ENCODE measurements at places on chromosomes 1 and 21.

DNA sequence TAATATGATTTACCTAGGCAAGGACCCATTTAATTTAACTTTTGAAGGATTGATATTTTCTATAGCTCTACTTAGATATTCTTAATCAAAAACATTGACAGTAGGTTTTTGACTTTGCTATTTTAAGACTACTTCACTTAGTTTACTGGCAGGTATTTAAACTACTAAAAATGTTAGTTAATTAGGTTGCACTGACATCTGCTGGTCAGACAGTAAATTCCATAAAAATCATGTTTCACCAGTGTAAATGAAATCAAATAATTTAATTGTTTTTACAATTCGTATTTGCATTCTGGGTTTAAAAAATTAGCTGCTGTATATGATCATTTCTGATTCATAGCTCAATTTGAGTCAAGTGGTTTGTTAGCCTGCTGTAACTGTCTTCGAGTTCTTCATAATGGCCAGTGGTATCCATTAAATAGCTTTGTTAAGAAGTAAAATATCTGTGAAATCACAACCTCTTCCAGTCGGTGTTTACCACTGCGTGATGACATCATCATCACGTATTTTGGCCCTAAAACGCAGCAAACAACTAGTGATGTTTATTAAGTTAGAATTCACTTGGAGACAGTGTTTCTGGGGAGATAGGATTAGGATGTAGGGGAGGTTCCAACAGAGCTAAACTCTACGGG, 26.2 kb downstream of the EXTL2 start:
- DNase-seq, result no peak

DNA sequence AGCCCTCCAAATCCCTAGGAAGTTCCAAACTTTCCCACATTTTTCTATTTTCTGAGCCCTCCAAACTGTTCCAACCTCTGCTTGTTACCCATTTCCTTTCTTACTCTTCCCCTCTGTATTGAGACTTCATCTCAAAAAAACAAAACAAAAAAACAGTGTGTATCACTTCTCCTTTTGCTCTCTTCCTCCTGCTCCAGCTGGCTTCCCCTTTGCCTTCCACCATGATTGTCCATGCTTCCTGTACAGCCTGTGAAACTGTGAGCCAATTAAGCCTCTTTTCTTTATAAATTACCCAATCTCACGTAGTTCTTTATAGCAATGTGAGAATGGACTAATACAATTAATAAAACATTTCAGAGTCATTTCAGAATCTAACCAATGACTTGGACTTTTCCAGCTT, 69.6 kb upstream of the KRTAP19-8 start:
- no peak for DNase-seq

- peak; percentile 90 for DNase-seq
Measured at GRCh38 chr1:54764133-54764921, at the start of gene PARS2. Gene PARS2, minus strand, starts transcription at chr1:54764523. Its CDS starts 5,362 bp downstream, at chr1:54759161.

DNA sequence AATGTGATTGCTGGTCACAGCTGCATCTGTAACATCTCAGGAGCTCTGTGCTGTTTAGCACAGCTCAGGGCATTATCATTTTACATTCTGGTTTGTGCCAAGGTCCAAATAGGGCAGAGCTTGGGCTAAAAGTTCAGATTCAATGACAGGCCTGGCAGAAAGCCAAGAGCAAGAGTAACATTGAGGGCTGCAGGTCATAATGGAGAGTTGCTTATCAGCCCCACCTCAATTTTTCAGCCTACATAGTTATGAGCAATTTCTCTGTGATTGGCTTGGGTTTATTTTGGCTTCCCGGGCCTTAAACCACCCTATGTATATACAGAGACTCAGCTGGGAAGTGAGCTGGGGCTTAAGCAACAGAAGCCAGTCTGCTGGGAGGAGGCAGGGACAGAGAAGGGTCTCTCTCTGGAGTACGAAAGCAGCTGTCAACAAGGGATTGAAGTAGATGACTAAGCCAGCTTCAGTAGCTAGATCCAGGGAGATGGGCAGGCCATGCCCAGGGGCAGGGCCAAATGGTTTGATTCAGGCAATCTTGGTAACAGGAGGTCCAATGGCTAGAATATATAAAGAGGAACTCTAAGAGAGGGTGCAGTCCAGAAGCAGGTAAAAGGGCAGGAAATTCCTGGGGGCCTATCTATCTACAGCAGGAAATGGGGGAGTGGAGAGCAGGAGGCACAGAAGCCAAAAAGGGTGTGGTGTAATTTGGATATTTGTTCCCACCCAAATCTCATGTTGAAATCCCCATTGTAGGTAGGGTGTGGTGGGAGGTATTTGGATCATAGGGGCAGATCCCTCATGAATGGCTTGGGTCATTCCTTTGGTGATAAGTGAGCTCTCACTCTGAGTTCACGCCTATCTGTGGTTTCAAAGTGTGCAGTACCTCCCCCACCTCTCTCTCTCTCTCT, 49.0 kb downstream of the BRINP2 start:
- no peak for DNase-seq

DNA sequence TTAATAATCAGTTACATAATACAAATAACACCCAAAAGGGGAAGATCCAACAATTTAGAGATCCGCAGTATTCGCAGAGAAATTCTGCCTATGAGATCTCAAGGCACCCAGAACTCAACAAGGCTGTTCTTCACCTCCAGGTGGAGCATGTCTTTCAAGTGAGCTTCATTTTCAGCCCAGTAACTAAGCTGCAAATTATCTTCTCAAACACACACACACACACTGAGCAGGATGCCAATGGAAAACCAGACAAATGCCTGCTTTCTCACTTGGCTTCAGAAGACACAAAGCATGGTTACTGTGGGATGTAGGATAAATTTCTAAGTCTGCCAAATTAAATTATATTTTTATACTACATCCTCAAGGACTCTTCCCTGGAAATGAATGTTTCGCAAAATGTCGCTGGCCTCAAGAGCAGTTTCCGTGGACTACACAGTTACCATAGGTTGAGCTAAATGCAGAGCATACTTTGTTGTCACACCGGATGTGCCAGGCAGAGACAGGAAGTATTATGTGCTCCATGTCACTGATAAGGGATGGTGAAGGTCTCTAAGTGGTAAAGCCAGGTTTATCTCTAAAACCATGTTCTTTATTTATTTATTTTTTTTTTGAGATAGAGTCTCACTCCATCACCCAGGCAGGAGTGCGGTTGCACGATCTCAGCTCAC, 30.3 kb downstream of the UBR4 start:
- DNase-seq, result peak; percentile 44

DNA sequence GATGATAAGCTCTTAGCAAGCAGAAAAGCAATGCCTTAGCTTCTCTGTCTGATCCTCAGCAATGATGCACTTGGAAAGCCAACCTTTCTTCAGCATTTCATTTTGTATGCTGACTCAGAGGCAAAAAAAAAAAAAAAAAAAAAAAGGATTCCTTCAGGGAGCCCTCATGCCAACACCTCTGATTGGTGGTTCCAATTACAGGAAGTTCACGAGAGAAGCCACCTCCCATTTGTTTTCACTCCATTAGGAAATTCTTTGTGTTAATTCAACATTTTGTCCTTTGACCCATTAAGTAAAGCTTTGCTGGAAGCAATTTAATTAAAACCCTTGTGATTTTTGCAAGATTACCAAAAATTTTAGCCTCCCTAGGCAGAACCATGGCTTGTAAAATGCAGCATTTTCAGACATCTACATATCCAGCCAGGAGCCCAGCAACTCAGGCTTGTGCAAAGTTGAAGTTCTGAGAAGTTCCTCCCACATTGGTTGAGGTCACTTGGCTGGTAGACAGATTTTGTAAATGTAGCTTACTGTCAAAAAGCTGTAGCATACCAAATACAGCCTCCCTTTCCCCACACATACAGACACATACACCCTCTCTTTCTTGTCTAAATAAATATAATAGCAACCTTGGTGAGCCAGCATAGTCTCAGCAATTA, 27.1 kb upstream of the VTCN1 start:
- no peak for DNase-seq

GRCh38 chr1:201399352-201400126, 415 bp upstream of the LAD1 start:
- no peak for DNase-seq

DNA sequence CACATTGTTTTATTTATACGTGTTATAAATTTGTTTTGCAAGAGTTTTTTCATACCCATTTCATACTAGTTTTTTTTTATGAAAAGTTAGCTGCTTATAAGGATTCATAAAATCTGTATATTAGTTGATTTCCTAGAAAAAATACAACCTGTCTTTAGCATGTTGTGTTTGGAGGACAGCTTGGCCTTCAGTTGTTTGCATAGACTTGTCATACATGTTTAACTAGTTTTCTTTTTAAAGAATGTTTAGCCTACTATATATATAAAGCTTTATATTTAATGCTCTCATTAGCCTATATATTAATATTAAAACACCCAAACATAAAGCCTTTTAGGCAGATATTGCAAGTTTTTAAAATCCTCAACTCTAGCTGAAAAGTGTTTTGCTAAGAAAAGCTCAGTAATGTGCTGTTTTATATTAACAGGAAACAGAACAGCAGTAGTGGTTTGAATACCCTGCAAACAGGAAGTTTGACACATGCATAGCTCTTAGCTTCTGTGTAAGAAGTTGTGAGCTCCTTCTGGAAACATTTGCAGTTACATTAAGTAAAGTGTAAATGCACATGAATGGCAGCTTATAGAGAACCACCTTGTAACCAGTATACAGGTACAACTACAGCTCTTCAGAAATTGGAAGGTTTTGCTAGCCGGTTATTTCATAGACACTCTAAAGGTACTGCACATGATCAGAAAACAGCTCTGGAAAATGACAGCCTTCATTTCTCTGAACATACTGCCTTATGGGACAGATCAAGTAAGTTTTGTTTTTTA, at the start of gene PRKACB:
TSS of gene PRKACB (plus strand) at position 476 of the 770 bp plus-strand sequence. CDS start at position 567, 91 bp downstream.
- DNase-seq, result no peak

DNA sequence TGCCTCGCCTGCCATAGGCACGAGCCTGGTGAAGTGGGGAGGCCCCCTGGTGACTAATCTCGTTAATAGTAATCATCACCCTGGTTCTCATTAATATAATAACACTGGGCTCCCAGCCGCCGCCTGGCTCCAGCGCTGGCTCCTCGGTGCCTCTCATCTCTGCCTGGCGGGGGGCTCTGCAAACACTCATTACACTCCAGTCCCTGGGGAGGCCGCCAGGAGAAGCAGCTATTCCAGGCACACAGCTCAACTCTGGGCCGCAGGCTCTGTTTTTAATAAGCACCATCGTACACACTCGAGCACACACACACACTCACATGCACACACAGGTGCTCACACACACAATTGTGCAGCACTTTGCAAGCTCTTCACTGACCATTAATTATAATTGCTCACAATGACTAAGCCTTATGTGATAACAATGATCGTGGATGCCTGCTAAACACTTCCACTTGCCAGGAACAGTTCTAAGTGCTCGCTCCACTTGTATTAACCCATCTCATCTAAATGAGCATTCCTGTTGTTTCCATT, 52.2 kb downstream of the SDC3 start:
- no peak for DNase-seq

- DNase-seq, result no peak
Measured at GRCh38 chr1:15154480-15155036, 1.0 kb downstream of the TMEM51 start.

DNA sequence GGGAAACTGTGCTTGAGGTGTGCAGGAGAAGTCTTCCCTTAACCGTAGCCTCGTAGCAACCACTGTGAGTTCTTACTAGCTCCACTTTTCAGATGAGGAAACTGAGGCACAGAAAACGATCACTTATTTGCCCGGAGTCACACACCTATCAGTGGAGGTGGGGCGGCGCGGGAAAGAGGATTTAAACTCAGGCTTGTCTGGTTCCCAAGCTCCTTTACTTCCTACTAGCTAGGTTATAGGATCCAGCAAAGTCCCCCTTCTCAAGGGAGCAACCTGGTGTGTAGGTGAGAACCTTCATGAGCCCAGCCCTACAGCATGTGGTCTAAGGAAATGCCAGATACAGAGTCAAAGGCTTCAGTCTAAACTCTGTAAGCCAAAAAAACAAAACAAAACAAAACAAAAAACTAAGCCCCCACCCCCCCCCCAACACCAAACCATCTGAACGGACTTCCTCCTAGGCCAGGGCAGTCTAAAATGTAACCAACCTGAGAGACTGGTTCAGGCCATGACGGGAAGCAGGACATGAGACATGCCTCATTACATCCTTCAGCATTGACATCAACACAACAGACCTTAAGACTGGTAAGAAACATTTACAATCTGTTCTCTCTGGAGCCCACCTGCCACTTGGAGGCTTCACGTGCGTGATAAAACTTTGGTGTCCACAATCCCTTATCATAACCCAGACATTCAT, 709 bp upstream of the FBXO42 start:
- DNase-seq, result no peak

- no peak for DNase-seq
Measured at GRCh38 chr1:186943891-186944686, 115.3 kb downstream of the PLA2G4A start.

DNA sequence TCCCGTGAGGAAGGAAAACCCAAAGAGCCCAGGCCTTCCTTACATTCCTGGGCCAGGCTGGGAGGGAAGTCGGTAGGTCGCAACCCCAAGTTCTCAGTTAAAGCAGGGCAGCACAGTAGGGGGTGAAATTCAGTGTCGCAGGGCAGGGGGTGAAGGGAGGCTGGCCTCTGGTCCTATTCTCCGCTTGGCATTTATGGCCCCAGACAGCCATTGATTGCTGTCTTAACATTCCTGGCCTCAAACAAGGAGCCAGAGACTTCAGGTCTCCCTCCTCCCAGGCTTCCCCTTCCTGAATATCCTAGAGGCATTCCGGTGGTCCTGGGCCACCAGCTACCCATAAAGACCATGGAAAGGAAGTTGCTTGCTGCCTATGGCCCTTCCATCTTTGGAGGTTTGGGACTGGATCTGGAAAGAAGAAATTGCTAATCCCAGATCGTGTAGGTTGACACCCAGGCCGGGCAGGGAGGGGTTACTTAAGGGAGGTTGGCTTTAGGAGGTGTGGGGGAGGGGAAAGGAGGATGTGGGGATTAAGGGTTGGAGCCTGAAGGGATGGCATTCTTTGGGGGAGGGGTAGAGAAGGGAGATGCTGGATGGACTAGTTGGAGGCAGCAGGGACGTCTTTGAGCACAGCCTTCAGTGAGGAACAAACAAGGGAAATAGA, 1.7 kb downstream of the LIN28A start:
- DNase-seq, result no peak

All from A549 (cell line).